ENCODE measurements at places on chromosomes 16 and 17.

GRCh38 chr17:72998343-72998742 lies 94.1 kb downstream of the SLC39A11 start:
- DNase-seq, result no peak

GRCh38 chr17:8366231-8366630 lies 10.3 kb downstream of the KRABD2 start:
- no peak for DNase-seq

GRCh38 chr16:47725188-47725695 lies 264.1 kb downstream of the PHKB start:
- DNase-seq, result no peak

DNA sequence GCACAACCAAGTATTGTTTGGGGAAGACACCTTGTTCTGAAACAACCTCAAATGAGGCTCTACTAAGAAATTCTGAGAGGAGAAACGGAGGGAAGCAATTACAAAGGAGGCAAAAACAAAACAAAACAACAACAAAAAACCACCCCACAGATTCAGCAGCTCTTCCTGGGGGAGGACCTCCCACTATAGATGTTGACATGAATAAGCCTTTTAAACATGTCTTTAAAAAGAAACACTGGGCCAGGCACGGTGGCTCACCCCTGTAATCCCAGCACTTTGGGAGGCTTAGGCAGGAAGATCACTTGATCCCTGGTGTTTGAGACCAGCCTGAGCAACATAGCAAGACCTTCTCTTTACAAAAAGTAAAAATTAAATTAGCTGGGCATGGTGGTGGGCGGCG lies 22.6 kb upstream of the JPH3 start:
- no peak for DNase-seq

DNA sequence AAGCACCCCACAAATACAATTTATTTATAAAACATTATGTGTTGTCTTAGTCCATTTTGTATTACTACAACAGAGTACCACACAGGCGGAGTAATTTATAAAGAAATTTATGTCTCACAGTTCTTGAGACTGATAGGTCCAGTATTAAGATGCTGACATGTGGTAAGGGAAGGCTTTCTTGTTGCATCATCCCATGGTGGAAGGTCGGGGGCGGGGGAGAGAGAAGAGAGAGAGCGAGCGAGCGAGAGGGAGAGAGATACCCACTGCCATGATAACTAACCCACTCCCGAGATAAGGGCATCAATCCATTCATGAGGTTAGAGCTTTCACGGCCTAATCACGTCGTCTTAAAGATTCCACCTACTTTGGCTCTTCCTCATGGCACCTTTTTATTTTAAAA lies 117.8 kb downstream of the KCNJ12 start:
- DNase-seq, result no peak

- no peak for DNase-seq
Measured at GRCh38 chr17:30210901-30211300, 24.6 kb downstream of the SLC6A4 start.

- DNase-seq, result no peak
Measured at GRCh38 chr16:51753467-51754127, 602.5 kb upstream of the SALL1 start.
